ENCODE measurements at places on chromosomes 2 and 18.

GRCh38 chr18:6607343-6607742 lies 122.2 kb upstream of the ARHGAP28 start:
- DNase-seq: no peak

GRCh38 chr2:165079432-165079831 lies 124.1 kb upstream of the SLC38A11 start:
- DNase-seq: no peak

DNA sequence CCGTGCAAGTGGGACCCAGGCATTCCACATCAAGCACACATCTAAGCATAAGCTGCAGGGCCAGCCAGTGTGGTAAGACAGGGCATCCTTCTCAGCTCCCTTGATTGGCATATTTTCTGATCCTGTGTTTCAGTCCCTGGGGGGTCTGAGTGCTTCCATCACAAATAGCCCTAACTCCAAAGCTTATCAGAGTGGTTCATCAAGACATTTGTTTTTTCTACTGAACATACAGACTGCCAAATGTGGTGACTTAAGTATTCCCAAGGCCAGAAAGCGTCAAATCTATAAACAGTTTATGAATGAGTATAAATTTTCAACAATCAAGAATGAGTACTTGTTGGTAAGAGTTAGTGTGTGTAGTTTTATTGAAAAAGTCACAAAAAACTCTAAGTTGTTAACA lies 18.8 kb downstream of the SPRED2 start:
- DNase-seq: no peak

DNA sequence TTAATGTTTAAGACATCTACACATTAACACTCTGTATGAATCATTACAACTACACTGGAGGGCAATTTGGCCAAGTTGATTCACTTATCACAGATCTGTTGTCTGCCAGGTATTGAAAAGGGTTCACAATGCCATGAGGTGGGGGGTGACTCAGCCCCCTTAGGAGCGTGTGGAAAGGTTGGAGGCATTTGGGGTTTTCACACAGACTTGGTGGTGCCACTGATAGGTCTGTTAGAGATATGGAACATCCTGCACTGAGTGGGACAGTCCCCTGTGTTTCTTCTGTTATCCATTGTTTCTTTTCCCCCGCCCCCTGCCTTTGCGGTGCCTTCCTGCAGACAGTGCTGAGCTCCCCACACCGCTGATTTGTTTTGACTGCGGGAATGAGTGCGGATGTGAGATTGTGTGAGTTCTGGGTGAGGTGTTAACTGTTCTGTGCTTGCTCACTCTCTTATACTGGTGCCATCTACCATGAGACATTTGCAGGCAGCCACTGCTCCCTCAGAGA lies 9.3 kb upstream of the TSN start:
- DNase-seq: no peak

GRCh38 chr2:157349949-157350515 lies 24.4 kb upstream of the ERMN start:
- DNase-seq: no peak

- DNase-seq: no peak
Measured at GRCh38 chr2:62309465-62310091, 113.7 kb downstream of the B3GNT2 start.

DNA sequence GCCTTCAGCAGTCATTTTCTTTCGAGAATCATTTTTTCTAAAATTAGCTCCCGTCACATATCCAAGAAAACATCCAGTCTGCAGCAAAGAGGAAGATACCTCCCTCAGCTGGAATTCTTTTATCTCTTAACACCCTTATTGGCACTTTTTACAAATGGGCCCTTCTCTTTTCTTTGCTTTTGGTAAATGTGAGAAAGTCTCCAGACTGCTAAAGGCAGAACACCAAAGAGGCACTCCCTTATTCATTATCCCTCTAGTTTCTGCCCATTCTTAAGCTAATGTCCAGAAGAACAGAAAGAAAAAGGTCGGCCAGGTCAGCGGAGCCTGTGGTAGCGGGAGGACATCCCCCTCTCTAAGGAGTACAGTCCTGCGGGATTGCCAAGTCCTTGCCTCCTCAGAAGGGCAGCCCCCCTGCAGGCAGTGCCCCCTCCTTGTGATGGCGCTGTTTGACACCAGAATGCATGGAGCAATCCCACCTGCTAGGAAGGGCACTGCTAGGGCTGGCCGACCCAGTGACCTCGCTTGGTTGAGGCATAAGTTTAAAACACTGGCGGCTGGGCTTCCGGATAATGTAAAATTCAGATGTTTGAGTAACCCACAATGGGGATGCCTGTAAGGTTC lies 34.0 kb downstream of the ST6GAL2 start:
- no peak for DNase-seq

DNA sequence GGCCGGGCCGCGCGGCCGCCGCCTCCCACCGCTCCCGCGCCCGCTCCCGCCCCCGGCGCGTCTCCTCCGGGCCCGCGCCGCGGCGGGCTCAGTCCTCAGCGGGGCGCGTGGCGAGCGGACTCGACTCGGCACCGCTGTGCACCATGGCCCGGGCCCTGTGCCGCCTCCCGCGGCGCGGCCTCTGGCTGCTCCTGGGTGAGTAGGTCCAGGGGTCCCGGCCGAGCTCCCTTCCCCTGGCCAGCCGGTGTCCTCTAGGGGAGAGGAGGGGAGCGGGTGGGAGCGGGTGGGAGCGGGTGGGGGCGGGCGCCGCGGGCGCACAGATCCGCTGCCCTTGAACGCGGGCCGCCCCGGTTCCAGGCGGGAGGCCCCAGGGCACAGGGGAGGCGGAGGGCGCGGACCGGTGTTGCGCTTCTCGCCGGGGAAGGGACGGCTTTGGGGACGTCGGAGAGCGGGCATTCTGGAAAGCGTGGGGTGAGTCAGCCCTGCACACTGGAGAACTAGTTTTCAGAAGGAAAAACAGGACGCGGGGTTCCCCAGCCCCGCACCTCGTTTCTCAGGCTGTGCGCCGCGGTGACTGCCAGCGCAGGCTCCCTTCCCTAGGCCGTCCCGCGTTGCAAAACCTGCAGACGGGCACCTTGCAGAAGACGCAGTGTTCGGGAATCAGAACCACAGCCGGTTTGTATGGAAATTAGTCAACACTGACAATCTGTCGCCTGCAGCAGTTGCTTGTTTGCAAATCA lies at the start of gene RAMP1:
TSS of gene RAMP1 (plus strand) at position 91 of the 740 bp plus-strand sequence. CDS start at position 144, 53 bp downstream.
- DNase-seq: no peak

GRCh38 chr2:157336137-157337010 lies 10.8 kb upstream of the ERMN start:
- DNase-seq: no peak

DNA sequence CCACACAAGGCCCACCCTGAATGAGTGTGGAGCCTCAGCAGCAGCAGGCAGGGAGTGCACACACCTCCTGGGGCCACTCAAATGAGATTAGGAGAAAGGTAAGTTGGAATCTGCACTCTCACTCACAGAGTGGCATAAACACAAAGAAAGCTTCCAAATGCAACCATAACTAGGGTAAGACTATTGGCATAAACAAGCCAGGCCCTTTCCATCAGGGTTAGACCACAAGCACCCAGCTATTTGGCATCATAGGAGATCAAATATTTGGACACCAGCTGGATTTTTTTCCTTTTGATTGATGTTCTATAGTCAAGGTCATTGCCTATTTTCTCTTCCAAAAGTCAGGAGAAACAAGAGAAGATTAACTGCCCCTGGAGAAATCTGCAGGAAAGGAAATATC lies 471.5 kb downstream of the TXNL1 start:
- DNase-seq: no peak

GRCh38 chr2:221527776-221528309 lies 44.3 kb downstream of the EPHA4 start:
- DNase-seq: no peak

DNA sequence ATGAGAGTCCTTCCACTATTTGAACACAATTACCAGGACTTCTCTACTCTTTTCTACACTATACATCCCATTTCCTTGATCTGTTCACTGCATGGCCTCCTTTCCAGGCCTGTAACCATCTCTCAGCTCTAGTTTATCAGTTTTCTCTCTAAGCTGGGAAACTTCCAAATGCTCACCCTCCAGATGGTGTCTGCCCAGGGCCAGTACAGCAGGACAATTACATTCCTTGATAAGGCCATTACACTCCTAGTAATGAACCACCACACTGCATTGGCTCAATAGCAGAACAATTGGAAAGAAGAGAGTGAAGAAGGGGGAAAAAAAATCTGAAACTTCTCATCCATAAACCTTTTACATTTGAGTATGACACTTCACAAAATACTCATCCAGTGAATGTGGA lies 359.1 kb downstream of the ALK start:
- no peak for DNase-seq

DNA sequence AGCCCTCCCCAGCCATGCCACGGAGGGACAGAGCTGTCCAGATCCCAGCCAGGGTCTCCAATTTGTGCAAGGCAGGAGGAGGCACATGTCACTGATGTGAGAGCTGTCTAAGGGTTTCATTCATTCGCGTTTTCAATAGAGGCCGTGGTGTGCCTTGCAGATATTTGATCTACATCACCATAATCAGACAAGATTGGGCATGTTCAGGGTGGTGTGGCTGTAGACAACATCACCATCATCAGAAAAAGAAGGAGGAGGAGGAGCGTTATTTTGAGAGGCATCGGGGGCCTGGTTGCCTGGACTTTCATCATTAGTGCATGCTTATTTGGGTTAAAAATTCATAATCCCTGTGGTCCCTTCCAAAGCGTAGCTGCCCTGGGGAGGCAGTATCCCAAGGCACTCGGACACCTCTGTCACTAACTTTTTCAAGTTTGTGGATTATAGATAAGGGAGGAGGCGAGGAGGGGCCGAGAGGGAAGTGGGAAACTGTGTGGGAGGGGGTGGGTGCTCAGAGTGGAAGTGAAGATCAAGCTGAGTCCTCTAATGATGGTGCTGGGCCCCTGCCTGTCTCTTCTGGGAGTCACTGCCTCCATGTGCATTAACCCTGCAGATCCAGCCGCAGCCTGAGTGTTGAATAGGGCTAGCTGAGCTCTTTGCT lies 194.1 kb downstream of the CTIF start:
- no peak for DNase-seq

GRCh38 chr2:18637196-18637595 lies 47.8 kb upstream of the NT5C1B start:
- DNase-seq: no peak

DNA sequence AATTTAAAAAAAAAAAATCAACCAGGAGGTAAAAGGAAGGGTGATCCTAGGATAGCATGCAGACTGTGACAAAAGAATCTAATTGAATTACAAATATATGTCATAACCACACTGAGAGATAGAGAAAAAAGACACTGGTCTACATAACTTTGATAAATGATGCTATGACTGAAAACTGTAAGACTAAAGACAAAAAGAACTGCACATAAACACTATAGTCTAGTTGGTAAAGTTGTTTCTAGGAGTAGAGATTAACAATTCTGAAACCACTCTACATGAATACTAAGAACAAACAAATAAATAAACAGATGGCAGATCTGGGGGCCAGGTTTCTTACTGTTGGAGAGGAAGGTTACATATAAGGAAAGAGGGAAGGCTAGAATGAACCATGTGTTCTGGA lies 14.6 kb upstream of the CHAC2 start:
- DNase-seq: no peak

GRCh38 chr2:236592821-236593220 lies 23.2 kb downstream of the ACKR3 start:
- DNase-seq: no peak

GRCh38 chr2:233164128-233164635 lies 87.3 kb upstream of the ATG16L1 start:
- no peak for DNase-seq

DNA sequence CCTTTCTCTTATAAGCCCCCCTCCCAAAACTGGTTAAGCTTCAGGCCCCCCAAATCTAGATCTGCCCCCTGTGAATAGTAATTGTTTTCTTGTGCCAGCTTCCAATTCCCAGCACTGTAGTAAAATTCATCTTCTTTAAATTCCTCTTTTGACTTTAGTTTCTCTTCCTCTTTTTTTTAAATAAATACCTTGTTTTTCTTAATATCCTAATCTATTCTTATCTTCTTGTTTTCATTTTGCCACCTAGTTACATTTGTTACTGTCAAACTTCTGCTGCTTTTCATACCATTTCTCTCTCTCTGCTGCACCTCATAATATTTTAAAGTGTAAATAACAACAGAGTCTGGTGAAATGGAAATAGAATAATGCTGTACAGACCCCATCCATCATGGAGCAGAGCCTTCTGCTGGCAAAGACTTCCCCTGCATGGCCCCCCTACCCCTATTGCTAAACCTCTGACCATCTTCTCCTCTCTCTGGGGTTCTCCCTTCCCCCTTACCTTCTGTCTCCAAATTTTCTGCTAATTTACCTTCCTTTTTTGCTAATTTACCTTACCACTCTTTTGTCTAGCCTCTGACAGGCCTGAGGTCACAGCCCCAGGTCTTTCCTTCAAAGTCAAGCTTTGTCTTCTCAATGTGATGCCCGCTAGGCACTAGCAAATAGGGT lies 94.9 kb upstream of the PAPOLG start:
- no peak for DNase-seq

DNA sequence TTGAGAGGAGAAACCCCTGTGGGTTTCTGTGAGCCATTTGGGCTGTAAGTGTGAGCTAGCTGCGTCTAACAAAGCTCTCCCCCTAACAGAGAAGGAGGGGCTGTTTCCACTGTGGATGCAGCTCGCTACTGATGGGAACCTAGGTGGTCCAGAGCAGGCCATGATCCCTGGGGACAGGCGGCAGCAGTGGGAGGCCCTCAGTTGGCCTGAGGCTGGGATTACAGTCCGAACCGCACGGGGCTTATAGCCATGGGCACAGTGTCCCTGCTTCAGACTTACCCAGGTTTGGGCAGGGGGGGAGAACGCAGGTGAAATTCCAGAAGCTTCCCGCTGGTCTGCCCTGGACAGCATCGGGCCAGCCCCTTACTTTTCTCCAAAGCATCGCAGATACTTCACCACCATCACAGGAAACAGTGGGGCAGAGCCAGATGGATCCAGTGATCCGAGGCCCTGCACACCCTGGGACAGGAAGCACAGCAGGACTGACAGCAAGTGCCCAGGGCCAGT lies 139.4 kb downstream of the SEPTIN10 start:
- DNase-seq: no peak

- DNase-seq: no peak
Measured at GRCh38 chr18:31156821-31157763, 5.6 kb downstream of the DSC1 start.

DNA sequence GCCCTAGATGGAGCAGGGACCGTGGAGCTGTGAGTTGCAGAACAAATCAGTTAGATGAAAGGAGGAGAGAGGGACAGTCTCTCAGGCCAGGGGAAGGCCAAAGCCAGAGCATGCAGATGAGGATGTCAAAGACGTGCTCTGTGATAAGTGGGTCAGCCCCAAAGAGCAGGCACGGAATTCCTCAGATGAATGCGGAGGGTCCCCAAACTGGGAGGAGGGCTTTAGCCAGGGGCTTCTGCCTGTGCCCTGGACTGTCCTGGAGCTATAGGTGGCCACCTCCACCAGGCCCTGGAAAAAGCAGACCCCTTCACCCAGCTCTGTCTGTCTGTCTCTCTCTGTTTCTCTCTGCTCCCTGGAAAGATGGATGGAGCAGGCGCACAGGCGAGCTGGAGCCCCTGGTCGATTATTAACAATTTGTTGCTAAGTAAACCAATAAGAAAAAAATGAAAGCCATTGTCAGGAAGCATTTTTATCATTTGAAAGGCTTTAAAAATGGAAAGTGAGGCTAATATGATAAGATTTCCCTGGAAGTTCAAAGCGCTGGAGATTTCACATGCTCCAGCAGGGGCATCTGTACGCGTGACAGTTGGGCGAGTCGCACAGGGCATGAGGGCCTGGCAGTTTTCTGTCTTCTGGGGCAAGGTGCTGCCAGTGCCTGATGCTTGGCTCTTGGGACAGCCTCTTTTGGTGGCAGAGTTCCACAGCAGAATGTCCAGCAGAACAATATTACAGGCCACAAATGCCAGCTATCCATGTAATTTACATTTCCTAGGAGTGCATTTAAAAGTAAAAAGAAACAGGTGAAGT lies 241.0 kb downstream of the GLI2 start:
- no peak for DNase-seq
